ENCODE measurements at places on chromosomes 1 and 21. TPM values are rescaled to one million over a fixed set of nuclear protein-coding genes. Genes with fewer than 3 reads are reported as not detected.
A peak's percentile ranks its signal among the peaks of the same experiment; 100 is the strongest.

DNA sequence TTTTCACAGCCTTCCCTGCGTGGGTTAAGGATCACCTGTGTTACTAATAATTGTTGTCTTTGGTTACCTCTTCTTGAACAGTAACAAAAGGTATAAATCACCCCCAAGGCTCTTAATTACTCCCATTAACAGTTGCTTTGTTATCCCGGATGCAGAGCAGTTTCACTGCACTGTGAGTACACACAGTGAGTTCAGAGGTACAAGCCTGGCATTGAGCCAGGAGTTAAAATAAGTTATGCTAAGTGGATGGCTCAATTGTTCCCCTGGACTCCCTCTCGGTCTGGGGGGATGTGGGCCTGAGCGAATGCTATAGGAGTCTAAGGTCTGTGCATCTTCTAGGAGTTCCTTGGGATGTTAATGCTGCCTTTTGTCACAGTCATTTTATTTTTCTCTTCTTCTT is 258.3 kb downstream of the ATG4C start:
- DNase-seq: no peak

GRCh38 chr1:210201681-210202080 is 30.9 kb upstream of the SERTAD4 start:
- DNase-seq: no peak

DNA sequence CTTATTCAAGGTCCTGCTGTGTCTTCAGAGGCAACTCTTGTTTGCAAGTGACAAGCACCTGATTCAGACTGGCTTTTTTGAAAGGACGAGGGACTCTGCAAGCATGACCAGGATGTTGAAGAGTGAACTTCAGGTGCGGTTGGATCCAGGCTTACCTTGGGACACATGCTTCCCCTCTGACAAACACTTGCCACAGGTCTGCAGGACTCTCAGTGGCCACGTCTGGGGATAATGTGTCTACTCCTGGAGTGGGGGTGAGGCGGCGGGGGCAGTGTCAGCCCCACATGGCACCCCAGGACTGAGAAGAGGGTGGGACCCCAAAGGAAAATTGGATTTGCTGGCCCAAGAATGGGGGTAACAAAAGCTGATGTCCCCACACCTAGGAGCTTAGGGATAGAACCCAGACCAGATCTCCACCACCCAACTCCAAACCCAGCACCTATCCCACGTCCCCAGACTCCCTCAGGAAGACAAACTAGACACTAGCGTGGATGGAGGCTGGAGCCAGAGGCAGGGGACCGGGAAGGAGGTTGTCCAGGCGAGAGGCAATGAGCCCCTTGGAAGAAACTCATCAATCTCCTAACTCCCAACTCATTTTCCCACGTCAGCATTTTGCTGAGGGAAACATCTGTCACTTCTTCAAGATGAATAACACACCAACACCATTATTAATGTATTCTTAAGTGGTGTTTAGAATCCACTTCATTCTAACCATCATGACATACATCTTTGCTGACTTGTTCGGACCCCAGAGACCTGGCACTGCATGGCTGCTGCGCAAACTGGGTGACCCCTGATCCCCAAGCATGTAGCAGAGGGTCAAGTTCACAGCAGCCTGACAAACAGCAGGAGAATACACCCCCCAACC is 32.0 kb upstream of the LAPTM5 start:
- DNase-seq: no peak

GRCh38 chr21:27678511-27678910 is 711.6 kb upstream of the ADAMTS5 start:
- no peak for DNase-seq

DNA sequence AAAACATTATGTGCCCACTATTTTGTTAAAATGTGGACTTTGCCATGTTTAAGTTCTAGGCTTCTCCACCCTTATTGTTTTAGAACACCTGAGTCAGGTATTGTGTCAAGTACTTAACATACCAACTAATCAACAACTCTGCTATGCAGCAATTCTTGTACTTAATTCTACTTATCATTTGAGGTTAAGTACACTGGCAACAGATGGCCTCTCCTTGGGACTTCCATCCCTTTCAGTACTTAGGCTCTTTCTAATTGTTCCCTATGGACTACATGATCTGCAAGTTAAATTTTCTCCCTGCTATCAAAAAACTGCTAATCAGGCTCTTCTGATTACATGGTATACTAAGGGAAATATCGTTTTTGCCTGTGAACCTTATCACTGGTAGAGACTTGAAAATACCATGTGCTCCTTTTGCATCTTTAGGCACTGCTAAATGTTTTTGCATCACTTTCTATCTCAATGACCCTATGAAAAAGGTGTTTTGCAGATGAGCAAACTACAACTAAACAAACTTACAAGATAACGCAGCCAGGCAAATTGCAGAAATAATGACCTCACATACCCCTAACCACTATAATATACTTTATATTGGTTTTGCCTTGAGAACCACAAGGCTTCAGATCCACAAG is 18.9 kb downstream of the SFPQ start:
- no peak for DNase-seq

- DNase-seq: no peak
These were observed 26.6 kb upstream of the GPR153 start for GRCh38 chr1:6287431-6287886.

GRCh38 chr1:203153989-203154821 is 21.4 kb downstream of the MYBPH start:
- DNase-seq: no peak

DNA sequence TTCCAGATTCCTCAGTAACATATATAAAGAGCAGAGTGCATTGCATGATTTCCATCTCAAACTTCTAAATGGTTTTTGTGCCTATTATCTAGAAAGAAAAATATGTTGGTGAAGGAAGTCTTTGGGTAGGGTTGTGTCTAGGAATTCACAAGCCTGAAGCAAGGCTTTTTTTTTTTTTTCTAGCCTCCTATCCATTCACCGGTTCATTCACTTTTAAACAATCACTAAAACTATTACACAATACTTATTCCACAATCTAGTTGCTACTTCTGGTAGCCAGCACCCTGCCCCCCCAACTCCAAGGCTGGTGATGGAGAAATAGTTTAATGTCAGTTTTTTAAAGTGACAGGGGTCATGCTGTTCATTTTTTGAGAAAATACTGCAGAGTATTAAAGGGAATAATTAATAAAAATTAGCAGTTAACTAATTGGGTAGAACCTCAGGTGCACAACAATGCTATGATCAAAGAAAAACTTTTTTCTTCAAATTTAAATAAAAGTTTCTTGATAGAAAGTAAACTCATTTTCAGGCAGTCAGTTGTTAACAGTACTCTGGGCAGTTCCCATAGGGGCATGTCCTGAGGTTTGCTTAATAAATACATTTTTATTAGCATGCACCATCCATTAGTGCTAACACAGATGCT is 10.9 kb downstream of the IRF2BP2 start:
- no peak for DNase-seq

GRCh38 chr1:232705815-232706575 is 76.1 kb upstream of the SIPA1L2 start:
- DNase-seq: no peak

DNA sequence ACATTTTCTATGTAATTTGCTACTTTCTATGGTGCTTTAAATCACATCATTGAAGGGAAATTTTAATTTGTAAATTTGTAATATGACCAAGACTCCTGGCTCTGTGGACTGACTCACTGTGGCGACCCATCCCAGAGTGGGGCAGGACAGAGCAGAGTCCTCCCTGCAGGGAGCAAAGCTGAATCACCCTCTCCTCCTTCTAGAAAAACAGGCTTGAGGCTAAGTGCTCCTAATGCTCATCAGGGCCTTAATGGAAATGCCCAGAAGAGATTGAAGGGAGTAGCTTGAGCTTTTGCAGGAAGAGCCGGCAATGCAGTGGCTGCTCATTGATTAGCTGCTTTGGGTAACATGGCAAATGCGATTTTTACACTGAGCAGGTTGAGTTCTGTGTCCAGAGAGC is 16.8 kb downstream of the S100A10 start:
- DNase-seq: no peak

DNA sequence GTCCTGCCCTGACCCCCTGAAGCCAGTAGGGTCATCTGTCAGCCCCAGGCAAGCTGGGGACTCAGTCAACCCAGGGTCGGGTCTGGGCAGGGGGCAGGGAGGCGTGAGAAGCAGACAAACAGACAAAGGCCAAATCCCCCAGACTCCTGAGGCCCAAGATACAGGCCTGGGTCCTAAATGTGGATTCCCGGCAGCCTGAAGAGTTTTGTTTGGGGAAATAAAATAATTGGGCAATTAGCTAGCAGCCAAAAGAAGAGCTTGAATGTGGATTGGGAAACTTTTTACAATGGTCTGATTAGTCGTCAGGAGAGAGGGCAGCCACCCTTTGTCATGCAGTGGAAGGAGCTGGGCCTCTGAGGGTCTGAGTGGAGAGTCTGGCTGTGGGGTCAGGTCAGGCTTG is 4.5 kb upstream of the LEFTY2 start:
- no peak for DNase-seq

GRCh38 chr1:162882248-162882674 is 21.3 kb upstream of the CCDC190 start:
- DNase-seq: no peak

- no peak for DNase-seq
These were observed 36.7 kb downstream of the ATP2B4 start for GRCh38 chr1:203663294-203663693.

DNA sequence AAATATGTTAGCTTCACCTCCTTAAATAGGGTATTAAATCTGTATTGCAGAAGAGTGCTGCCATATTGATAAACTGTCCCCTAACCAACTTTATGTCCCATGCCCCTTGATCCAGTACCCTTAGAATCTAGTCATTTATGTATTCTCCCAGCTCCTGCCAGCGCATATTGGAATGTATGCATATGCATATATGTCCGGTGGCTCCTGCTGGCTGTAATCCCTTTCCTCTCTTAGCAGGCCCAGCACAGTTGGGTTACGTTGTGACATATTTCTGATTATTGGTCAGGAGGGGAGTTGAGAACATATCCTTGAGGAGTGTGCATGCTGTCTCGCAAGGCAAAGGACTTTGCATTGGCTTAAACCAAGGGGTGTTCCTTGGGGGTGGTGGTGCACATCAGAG is 29.2 kb upstream of the CREG1 start:
- no peak for DNase-seq

DNA sequence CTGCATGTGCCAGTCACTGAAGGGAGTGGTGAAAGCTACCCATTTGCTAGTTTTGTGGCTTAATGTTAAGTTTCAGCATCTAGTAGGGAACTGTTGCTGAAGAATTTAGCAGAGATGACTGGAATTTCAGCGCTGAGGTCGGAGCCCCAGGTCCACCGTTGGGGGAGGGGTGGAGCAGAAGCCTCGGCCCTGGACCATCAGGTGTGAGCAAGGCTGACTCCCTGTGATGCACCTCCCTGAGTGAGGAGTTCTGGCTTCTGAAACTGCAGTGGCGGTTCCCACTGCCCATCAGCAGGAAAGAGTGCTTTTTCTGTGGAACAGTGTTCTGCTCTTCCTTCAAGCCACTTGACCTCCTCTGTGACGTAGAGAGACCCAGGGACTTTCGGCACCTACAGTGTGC is 1.3 kb downstream of the NOS1AP start:
- peak; percentile 8 for DNase-seq

DNA sequence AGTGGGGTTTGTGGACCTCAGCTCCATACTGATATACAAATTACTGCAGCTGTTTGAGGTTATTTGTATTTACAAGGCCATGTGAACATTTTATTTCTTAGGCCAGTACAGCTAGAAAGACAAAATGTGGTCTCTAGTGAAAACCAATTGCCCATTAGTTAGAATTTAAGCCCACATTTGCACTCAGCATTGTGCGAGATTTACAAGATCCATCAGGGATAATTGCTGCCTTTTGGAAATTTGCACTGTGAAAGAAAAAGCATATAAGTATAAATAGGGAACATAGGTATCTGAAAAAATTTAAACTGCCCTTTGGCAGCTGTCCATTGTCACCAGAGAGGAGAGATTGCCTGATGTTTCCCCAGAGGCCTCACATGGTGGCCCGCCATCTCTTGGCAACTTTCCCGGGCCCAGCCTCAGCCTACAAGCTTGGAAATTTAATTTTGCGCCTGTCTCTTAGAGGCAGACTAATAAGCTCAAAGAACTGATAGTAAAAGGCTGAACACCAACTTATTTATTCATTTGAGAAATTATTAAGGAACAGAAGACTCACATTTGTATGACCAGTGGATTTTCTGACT is 120.7 kb downstream of the MAP3K21 start:
- DNase-seq: no peak

DNA sequence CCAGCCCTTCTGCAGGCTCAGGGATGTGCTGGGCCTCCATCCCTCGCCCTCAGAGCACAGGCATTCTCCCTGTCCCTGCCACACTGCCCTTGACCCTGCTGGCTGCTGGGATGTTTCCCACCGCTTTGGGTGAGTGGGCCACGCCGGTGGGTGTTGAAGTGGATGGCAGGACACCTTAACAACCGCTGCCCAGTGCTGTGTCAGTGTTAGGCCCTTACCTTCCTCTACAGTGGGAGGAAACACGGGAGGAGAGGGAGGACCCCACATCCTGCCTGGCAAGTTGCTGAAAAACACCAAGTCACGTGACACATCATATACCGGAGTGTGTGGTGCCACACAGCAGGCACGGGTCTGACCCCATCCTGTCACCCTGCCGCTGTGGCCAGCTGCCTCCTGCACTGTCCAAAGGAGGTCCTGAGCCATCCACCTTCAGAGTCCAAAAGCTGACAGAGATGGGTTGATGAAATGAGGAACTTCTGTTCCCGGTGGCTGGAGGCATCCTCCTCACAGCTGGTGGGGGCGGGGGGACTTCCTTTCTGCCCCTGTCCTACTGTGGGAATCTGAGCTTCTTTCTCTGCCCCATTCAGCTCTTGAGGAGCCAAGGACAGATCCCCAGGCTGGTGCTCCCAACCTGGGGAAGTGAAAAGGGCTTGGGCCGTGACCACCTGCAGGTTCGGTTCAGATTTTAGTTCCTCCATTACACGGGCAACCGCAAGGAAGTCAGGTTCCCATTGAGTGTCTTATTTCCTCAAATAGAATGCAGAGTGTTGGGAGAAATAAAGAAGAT is 3.2 kb upstream of the THEMIS2 start:
- peak; percentile 39 for DNase-seq

- no peak for DNase-seq
These were observed 4.0 kb upstream of the SLC25A34 start for GRCh38 chr1:15731735-15732685.

ACOT7 gene
- total RNA-seq: 7.4 TPM

CFAP57 gene
- not detected for total RNA-seq

FCAMR gene
- total RNA-seq: not detected

RHOU gene
- 1.5 TPM for total RNA-seq

CDK18 gene
- total RNA-seq: 1.9 TPM

GCSAML gene
- 0.85 TPM for total RNA-seq

DMBX1 gene
- not detected for total RNA-seq

THEMIS2 gene
- 63.7 TPM for total RNA-seq

RNF186 gene
- not detected for total RNA-seq

TESK2 gene
- 7.9 TPM for total RNA-seq

All from T-cell (primary cell).